Mammary epithelial cell (primary cell): ENCODE measurements at places on chromosomes 6 and 20. TPM values are rescaled to one million over a fixed set of nuclear protein-coding genes. Genes with fewer than 3 reads are reported as not detected.

Gene KCNQ2
- total RNA-seq = not detected in 2 replicates

Gene LY86
- not detected in 2 replicates for total RNA-seq

Gene CCM2L
- total RNA-seq = not detected

Gene DUSP15
- total RNA-seq = 0.32 TPM in 1 of 2 replicates, not detected in the other

Gene OR2H2
- not detected in 2 replicates for total RNA-seq

Gene FAM162B
- not detected for total RNA-seq

Gene FHL5
- not detected in 2 replicates for total RNA-seq

Gene GABBR1
- 73.1 and 78.4 TPM in 2 replicates for total RNA-seq

Gene EPPIN
- total RNA-seq = not detected

DNA sequence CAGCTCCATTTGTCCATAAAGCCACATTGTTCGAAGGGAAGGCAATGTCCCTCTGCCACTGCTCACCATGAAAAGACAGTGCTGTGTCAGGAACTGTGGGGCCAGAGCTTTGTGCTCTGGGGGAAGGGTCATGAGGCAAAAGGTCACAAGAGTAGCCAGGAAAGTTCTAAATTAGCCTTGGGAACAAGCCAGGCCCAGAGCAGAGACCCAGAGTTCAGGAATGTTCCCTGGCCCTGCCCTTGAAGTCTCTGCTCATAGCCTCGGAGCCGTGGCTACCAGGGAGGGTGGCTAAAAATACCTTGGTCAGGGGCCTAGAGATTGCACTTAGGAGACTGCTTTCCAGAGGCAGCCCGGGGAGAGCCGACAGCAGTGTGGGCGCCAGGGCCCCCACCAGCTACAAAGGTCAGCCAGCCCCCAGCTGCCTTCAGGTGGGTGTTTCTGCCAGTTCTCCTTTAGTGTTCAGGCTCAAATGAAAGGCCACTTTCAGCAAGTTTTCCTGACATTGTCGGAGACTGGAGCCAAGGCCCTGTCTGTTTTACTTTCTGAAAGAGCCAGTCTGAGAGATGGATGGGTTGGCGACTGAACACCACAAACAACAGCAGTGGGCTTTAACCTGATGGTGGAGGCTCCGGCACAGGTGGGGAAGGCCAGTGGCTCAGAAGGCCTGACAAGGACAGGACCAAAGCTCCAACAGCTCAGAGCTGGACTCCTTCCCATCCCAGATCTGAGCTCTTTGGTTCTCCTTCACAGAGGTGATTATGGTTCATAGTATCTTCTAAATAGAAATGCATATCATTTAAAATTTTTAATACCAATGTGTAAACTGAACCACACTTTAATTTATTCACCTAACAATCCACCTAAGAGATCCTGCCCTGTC, 76.2 kb downstream of the CDH26 start:
- no peak for DNase-seq

DNA sequence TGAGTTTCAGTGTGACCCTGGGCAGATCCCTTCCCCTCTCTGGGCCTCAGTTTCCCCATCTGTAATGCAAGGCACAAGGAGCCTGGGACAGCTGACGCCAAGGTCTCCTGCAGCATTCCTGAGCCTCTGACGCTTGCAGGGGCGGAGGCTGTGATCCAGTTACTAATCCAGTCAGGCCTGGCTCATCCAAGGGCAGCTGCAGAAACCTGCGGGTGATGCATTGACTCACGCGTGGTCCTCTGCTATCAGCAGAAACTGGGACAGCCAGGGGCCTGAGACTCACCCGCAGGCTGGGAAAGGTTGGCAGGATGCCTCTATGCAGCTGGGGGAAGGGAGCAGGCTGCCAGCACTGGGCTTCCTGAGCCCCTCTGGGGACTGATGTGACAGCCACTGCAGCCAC, 65.0 kb upstream of the SIRPA start:
- DNase-seq = peak; percentile 99

- DNase-seq = no peak
These were observed 41.2 kb downstream of the GOPC start for GRCh38 chr6:117561128-117561527.

GRCh38 chr6:132734694-132735236, 20.9 kb upstream of the VNN1 start:
- peak; percentile 26 for DNase-seq

DNA sequence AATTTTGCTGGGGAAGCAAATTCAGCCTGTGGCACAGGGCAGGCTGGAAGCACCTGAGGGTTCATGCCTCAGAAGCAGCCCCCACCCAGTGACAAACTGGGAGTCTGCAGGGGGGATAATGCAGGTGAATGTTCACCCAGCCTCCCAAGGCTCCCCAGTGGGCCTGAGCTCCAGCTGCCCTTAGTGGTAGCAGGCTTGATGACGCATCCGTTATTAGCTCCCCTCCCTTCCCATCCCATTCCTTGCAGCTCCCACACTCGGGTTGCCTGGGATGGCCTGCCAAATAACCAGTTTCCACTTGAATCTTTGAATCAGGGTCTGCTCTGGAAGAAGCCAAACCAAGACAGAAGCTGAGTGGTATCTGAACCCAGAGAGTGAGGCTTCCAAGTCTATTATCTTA, 15.8 kb downstream of the KCNK15 start:
- DNase-seq = no peak

DNA sequence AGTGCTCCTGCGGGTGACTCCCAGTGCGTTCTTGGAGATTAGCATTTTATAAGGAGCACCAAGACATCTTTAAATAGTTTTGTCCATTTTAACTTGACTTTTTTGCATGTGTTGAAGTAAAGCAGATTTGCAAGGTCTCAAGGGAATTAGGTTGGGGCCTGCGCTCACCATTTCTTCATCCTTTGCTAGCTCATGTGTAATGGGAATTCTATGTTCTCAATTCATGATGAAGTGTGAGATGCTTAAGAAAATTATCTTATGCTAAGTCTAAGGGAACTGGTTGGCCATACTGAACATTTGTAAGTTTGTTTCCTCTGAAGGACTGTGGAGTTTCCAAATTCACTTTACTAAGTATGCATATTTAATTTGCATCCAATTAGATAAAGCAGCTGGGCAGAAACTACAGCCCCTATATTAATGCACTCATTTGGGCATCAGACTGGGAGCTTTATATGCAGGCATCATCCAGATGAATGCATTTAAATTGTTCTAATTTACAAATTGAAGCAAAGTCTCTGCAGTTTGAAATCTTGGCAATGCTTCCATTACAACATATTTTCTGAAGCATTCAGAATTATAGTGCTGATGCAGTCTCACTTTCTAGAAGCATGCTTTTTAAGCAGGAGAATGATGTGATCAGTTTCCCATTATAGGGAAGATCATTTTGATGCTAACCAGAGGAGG, 108.3 kb upstream of the AKAP12 start:
- DNase-seq = no peak

GRCh38 chr6:14211562-14211942, 94.0 kb downstream of the CD83 start:
- DNase-seq = no peak

DNA sequence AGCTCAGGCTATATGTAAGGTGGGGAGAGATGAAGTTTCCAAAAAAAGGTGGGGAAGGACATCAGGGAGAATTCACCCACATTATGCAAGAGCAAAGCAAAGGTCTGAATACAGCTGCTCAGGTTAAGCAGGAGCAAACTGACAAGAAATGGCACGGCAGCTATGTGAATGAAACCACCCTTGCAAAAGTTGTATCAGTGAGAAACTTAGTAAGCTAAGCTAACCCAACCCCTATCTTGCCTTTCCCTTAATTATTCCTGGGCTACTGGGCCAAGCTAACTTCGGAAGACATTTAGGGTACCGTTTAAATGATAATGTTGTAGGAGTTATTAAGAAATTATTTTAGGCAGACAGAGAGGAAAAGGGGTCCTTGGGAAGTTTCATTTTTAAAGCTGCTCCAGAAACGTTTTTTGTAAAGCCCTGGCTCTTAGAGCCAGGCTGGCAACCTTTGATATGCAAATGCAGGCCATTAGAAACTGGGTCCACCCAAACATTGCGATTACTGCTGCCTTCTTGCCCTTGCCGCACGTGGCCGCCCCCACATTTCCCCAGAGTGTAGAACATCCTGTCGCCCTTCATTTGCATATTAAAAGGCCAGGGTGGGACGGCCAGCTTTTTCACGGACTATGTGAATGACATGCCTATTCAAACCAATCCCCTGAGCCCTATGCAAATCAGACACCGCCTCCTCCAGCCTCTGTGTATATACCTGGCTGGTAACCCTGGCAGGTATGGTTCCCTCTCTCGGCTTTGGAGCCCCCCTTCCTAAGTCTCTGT, 60.5 kb upstream of the SAMD5 start:
- peak; percentile 18 for DNase-seq

DNA sequence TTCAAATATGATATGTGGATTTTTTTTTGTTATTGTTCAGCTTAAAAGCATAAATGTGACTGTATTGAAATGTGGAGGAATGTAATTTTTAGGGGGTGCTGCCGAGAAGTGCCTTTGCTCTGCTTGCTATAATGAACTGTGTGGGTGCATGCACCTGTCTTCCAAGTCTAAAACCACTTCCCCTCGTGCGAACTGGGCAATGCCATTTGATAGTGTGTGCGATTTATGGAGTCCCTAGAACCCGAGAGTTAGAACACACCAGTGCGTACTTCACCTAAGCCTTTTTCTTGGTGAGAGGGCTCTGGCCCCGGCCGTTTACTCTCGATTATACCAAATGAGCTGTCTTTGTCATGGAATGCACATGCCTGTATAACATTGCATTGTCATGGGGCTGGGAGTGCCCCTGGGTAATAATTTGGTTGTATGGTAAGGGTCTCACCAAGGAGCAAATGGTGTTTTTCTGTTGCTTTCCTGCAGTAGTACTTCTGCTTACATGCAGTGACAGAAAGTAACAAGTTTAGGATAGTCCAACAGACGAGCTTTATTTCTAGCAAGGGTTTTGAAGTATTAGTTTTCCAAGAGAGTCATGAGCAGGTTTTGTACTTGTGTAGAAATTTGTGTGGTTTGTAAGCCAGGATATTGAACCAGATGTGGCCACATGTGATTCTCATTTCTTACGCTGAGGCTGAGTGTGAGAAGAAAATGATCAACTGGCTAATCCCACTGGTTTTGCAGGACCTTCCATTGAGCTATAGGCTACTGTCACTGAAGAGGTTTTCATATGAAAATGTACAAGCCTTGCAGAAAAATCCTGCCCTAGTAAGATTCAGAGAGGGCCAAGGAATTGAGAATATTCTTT, 172.4 kb downstream of the DTNBP1 start:
- DNase-seq = no peak

DNA sequence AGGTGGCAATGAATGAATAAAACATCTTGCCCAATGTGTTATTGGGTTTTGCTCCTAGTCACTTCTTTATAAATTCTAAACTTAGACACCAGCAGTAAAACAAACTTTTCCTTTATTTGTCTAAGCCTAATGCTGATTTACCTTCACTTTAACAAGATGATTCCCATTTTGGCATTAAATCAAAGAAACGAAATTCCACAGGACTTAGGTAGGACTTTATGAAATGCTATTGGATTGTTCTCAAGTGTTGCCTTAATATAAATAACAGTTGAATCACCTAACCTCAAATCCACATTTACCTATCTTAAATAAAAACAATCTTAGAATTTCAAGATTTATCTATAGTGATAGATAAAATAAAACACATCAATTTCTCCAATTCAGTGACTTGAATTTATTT, 831.8 kb downstream of the EPHA7 start:
- no peak for DNase-seq

DNA sequence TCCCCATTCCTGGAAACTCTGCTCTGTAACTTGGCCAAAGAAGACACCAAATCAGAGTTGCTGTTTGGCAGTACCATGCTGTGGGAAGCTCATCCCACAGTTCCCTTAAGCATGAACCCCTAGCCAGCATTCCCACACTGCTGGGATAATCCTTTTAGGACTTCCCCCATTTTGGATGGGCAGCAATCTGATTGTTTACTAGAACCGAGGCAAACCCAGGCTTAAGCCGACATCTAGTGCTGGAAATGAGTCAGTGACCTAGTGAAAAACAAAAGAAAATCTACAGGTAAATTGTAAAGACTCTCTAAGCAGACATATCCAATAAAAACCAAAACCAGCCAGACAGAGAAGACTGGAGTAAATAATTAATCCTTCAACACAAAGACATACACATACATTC, 5.2 kb downstream of the DNAH8 start:
- DNase-seq = peak; percentile 12

GRCh38 chr6:113842165-113842564, 15.0 kb upstream of the MARCKS start:
- DNase-seq = no peak

DNA sequence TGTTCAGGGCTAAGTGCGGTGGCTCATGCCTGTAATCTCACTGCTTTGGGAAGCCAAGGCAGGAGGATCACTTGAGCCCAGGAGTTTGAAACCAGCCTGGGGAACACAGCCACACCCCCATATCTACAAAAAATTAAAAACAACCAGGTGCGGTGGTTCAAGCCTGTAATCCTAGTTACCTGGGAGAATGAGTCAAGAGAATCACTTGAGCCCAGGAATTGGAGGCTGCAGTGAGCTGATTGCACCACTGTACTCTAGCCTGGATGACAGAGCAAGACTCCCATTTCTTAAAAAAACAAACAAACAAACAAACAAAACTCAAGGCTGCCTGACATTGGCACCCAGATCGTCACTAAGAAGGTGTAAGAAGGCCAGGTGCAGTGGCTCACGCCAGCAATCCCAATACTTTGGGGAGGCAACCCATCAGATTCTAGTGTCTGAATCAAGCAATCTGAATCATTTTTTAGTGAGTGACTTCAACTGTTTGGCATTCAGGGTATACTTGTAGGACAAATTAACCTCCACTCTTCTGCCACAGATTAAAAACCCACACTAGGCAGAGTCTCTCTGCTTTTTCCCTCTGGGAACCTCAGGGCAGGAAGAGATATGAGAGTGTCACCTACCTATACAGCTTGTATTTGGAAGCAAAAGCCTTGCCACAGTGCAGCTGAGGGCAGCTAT, 6.1 kb downstream of the PLAGL2 start:
- peak; percentile 63 for DNase-seq

- DNase-seq = no peak
These were observed 353.3 kb downstream of the ZFAND3 start for GRCh38 chr6:38172739-38173410.

GRCh38 chr6:56685994-56686393, 43.3 kb upstream of the DST start:
- DNase-seq = no peak

GRCh38 chr6:2578767-2579166, 172.0 kb downstream of the MYLK4 start:
- peak; percentile 59 for DNase-seq

GRCh38 chr6:129695373-129696027, 14.5 kb downstream of the ARHGAP18 start:
- no peak for DNase-seq

DNA sequence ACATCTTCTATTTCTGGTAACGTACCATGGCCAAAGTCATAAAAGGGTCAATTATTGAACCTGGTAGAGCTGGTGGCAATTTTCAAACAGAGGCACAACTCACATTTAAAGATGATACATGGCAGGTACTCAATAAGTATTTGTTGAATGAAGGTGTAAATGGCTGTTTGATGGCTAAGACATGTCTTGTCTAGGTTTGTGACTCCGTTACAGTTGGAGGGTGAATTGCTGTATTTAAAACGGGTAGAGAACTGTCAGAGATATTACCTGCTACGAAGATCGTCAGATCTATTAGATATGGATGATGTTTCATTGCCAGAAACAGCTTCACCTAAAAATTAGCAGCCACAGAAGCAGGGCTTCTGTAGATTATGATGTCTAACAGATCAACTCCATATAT, 601.9 kb downstream of the PRKN start:
- no peak for DNase-seq
